T-helper 17 cell (primary cell): ENCODE measurements at places on chromosomes 5 and 9. TPM values are rescaled to one million over a fixed set of nuclear protein-coding genes. Genes with fewer than 3 reads are reported as not detected.

DNA sequence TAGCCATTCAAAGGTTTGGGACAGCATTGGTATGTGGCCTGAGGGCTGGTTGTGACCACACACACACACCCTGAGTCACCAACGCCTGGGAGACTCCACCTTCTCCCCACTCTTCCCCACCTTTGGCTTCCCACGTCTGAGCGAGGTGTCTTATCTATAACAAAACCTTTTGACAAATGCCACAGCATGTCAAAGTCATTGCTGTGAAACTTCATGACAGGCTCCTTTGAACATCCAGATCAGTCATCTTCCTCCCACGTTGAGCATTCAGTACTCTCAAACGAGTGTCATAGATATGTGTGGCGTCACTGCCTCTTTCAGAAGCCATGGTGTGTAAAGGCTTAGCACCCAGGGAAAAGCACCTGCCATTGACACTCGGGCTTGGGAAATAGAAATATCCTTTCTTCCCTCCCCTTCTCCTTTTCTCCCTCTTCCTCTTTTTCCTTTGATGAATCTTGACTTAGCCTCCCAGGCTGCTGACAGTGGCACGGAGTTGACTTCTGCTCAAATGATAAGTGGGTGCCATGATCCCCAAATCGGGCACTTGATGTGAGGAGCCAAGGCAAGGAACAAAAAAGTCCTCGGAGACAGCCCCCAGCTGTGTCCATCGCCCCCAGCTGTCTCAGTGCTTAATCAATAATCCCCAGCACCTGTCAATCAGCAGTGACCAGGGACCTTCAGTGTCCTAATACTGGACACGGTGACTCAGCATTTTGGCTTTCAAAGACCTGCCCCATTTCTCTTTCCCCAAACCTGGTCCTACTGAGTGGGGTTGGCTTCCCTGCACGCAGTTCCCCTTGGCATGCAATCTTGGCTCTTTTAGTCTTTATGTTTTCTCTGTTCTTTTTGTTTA lies 114.8 kb downstream of the FGF18 start:
- DNase-seq: no peak

DNA sequence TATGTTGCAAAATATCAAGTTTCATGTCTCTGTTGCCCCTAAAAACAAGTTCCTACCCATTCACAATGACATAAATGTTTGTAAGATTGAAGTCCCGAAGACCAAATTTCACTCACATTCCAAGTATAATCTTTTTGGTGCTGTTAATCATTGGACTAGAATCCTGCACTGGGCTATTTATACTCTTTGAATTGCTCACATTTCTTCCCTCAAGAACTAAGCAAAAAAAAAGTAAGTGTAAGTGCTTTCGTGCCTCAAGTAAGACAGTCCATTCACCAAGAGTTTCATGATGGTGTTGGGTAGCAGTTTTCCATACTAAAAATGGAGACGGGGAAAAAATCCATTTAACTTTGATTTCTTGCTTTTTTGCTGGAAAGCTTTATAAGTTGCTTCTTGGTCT lies 242.3 kb downstream of the EBF1 start:
- no peak for DNase-seq

DNA sequence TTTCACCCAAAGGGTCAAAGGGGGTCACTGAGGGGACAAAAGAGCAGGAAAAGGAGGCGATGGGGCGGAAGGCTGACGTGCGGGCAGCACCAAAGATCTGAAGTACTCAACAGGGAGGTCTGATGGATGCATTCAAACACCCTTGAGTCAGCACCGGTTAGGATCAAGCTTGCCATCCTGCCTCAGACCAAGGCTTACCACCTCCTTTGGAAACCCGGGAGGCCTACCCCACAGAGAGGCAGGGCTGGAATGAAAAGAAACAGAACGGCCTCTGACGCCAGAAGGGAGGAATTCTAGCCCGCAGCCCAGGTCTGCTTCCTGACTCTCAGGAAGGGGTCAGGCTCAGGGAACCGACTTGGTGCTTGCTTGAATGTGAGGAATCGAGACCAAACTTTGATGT lies 125.6 kb downstream of the PAPPA start:
- DNase-seq: no peak

DNA sequence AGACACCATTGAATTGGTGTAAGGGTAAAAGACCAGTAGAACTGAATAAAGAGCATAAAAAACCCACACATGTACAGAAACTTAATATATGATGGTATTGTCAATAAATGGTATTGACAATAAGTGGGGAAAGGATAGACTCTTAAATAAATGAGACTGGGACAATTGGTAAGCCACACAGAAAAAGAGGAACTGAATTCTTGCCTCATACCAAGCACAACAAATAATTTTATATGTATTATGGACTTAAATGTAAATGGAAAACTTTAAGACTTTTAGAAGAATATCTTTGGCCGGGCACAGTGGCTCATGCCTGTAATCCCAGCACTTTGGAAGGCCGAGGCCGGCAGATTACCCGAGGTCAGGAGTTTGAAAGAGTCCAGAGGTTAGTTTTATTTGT lies 37.9 kb upstream of the PPP2CA start:
- no peak for DNase-seq

- no peak for DNase-seq
These were observed 185.9 kb downstream of the KIAA0825 start for GRCh38 chr5:94432499-94432898.

DNA sequence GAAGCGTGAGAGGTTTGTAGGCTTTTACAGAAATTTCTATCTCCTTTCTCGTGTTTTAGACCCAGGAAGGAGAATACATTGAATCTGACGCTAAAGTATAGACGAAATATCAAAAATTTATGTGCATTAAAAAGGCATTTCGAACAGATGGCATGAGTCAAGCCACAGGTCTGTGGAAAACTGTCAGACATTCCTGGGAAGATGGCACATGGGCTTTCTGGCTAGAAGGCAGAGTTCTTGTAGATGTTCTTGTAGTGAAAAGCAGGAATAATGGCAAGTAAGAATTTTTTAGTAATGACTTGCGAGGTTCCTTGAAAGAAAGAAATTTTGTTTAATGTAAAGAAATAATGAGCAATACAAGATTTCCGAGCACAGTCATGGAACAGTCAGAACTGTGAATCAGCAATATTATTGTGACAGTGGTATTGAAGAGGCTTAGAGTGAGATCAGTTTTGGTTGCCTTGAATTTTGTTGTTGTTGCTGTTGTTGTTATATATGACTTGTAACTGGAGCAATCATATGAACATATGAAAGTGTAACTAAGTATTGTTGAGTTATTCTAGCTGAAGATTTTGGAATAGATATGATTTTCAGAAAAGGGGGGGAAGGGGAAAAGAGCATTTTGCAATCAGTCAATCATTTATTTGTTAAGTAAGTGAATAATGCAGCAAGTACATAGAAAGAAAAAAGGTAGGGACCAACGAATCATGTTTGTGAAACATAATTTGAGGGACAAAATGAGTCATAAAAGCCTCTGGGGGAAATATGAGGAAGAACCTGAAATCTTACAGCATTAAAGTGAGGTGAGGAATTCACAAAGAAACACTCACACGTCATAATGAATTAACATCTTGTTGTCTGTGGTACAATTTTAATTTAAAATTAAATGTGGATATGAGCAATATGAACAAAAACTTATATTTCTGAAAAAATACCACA lies 339.0 kb upstream of the CTNND2 start:
- DNase-seq: no peak

DNA sequence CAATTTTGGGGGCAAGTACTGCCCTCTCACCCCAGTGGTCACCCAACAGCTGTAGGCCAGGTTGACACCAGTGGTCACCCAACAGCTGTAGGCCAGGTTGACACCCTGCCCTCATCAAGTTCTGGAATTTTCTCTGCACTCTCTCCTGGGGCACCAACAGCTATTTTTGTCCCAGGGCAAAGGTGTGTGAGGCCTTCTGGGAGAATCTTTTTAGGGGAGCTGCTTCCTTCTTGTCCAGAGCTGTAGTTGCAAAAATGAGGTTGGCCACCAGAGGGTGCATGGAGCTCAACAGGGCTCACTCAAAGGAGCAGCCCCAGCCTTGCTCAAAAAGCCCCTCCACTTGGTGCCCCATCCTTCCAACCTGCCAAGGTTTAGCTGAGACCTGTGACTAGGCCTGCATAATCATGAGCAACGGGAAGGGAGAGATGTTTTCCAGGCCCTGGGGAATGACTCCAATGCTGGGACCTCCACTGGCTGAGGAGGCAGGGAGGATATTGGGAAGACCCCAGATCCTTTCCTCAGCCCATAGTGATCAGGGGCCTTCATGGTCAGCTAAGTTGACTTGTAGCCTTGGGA lies 10.6 kb upstream of the P4HA2 start:
- peak; percentile 70 for DNase-seq

DNA sequence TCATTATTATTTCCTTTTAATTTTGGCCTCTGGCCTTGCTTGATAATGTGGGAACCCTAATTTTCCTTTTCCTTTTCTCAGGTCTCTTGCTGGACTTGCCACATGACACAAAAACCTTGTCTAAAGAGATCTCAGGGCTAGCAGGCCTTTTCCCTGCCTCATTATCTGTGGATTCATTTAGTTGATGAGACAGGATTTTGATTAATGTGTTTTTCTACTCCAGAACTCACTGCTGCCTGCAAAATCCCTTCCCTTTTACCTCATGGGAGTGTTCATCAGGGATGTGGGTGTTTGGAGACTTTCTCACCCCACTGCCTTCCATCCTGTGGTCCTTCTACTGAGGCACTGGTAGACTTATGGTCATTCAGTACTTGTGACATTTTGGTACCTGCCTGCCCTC lies 56.2 kb upstream of the MAMDC2 start:
- DNase-seq: no peak

Gene F2RL1
- 0.94 TPM for total RNA-seq

Gene DND1
- 1.2 TPM for total RNA-seq
